Adrenal gland (tissue), 19 donors: ENCODE measurements at places on chromosomes 7 and 10. TPM values are rescaled to one million over a fixed set of nuclear protein-coding genes. Genes with fewer than 3 reads are reported as not detected.

Gene DHTKD1
- 44.8 TPM for total RNA-seq

DNA sequence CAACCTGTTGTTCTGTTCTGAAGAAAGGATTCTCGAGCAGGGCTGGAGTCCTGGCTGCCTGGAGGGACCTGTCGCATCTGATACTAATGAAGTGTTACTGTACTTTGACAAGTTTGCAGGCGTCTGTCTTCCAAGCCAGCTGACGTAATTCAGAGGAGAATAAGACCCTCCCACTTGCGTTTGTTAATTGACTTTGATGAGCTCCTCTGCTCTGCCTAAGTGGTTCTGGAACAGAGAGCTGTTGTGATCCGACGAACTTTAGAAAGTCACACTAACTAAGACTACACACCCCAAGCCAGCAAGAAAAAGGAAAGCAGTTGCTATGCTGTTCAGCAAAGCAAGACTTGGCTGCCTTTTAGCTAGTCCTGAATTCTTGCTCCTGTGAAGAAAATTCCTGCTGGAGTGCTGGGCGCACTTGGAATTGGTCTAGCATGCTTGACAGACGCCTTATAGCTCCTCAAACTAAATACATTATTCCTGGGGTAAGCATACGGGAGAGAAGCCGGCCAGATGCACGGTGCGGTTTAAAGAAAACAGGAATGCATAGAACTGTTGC, 200.3 kb downstream of the CACNB2 start:
- no peaks in the 10 kb centered on the region for H3K4me1 ChIP-seq
- H3K36me3 ChIP-seq = no peaks in the 10 kb centered on the region
- no peak overlapping the region for H3K4me3 ChIP-seq

DNA sequence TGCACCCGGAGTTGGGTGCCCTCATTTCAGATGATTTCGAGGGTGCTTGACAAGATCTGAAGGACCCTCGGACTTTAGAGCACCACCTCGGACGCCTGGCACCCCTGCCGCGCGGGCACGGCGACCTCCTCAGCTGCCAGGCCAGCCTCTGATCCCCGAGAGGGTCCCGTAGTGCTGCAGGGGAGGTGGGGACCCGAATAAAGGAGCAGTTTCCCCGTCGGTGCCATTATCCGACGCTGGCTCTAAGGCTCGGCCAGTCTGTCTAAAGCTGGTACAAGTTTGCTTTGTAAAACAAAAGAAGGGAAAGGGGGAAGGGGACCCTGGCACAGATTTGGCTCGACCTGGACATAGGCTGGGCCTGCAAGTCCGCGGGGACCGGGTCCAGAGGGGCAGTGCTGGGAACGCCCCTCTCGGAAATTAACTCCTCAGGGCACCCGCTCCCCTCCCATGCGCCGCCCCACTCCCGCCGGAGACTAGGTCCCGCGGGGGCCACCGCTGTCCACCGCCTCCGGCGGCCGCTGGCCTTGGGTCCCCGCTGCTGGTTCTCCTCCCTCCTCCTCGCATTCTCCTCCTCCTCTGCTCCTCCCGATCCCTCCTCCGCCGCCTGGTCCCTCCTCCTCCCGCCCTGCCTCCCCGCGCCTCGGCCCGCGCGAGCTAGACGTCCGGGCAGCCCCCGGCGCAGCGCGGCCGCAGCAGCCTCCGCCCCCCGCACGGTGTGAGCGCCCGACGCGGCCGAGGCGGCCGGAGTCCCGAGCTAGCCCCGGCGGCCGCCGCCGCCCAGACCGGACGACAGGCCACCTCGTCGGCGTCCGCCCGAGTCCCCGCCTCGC, at the start of gene EGFR:
Gene EGFR, plus strand, starts transcription at position 657 of the 830 bp plus-strand sequence. CDS start 261 bp downstream, outside the sequence.
- DNase-seq = peak; percentile 85
- H3K4me1 ChIP-seq = peaks cover 20% of the 10 kb centered on the region
- no peaks in the 10 kb centered on the region for H3K36me3 ChIP-seq
- H3K27me3 ChIP-seq = no peaks in the 10 kb centered on the region

Gene ELFN1
- total RNA-seq = 1.4 TPM

Gene CYP2C8
- total RNA-seq = 2.7 TPM

Gene RNF32
- 1.0 TPM for total RNA-seq

Gene ZSWIM8
- total RNA-seq = 108 TPM
